Cortex of kidney (tissue), 1 donor: ENCODE measurements at places on chromosomes 1 and 21.

DNA sequence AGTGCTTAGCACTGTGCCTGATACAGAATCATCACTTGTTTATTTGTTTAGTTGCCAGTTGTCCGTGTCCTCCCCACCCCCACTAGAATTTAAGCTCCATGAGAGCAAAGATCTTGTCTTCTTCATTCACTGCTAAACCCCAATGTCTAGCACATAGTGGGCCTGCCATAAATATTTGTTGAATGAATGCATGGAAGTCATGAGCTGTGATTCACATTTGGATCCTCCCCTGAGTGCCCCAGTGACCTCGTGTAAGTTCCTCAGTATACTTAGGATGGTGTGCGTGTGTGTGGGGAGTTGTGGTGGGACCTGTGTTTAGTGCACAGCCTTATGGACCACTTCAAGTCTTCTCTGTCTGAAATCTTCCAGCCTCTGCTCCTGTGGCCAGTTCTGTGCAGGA, 23.1 kb downstream of the IER5 start:
- no peak for DNase-seq

- DNase-seq, result no peak
Measured at GRCh38 chr1:155086128-155086741, 7.6 kb downstream of the EFNA3 start.

- DNase-seq, result no peak
Measured at GRCh38 chr1:168371477-168371876, 90.8 kb downstream of the TBX19 start.

GRCh38 chr1:91727763-91728162, 158.2 kb downstream of the TGFBR3 start:
- no peak for DNase-seq

DNA sequence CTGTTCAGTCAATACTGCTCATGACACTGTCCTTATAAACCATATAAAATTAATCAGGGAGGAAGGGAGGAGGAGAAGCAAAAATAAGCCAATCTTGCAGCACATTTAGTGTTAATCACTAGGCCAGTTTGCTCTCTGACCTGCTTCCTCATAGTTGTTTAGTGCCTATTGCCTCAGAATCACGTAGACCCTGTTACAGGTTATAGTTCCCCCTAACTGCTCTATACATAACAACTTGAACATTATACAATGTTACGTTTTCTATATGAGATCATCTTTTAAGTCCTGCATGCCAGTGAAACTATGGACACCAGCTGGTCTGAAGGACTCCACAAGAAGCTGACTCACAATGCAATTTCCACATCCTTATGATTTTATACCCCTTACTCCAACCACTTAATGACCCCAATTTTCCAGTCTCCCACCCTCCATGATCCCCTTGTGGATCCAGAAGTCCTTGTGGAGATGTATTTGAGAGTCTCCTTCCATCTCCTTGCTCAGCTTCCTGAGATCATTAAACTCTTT, 34.9 kb upstream of the TACSTD2 start:
- DNase-seq, result no peak
